Activated CD8-positive, alpha-beta T cell treated with anti-CD3 and anti-CD28 coated beads for 36 hours (primary cell): ENCODE measurements at places on chromosomes 1 and 21. TPM values are rescaled to one million over a fixed set of nuclear protein-coding genes. Genes with fewer than 3 reads are reported as not detected.
A peak's percentile ranks its signal among the peaks of the same experiment; 100 is the strongest.

SHISA4 gene
- not detected for total RNA-seq

CLCA1 gene
- total RNA-seq = not detected

NCMAP gene
- total RNA-seq = 0.11 TPM

- DNase-seq = no peak
- H3K4me3 ChIP-seq = peak overlapping the region; percentile 100
- no peaks in the 10 kb centered on the region for H3K27me3 ChIP-seq
- peak overlapping the region; percentile 80 for H3K27ac ChIP-seq
- H3K4me1 ChIP-seq = peaks cover 63% of the 10 kb centered on the region
Measured at GRCh38 chr21:44916965-44917364, 3.7 kb downstream of the ITGB2 start.

DNA sequence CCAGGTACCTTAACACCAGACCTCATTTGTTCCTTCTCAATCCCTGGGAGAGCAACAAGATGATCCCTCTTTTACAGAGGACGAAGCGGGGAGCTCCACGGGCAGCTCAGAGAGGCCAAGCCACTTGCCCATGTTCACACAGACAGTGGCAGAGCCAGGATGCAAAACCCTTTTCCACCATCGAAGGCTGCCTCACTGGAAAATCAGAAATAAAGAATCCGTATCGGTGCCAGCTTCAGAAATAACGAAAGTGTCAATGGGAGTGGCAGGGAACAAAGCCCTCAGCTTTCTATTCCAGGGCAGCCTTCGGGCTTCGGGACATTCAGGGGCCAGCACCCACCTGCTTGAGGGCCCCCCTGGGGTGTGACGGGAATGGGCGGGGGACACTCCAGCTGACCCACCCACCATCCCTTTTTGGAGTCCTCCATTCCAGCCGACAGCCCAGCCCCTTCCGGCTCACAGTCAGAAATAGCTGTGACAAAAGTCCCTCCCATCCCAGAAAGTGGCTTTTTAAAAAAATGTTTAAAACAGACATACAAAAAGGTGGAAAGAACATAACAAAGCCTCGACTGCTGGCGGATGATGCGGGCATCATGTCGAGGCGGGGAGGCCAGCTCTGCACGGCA, 6.0 kb downstream of the IFFO2 start:
- H3K27ac ChIP-seq = peak overlapping the region; percentile 93
- DNase-seq = peak; percentile 40
- peak overlapping the region; percentile 82 for H3K4me3 ChIP-seq
- peaks cover 91% of the 10 kb centered on the region for H3K4me1 ChIP-seq
- H3K36me3 ChIP-seq = peaks cover 16% of the 10 kb centered on the region
- no peaks in the 10 kb centered on the region for H3K27me3 ChIP-seq

GRCh38 chr1:82777240-82777639, 976.5 kb downstream of the ADGRL2 start:
- H3K36me3 ChIP-seq = no peaks in the 10 kb centered on the region
- no peak for DNase-seq
- H3K27me3 ChIP-seq = no peaks in the 10 kb centered on the region
- H3K4me3 ChIP-seq = no peak overlapping the region
- H3K27ac ChIP-seq = no peak overlapping the region
- H3K4me1 ChIP-seq = no peaks in the 10 kb centered on the region

FCRL6 gene
- not detected for total RNA-seq

MARK1 gene
- not detected for total RNA-seq

ADAMTS5 gene
- not detected for total RNA-seq

TNNI3K gene
- total RNA-seq = 0.52 TPM

MRAP gene
- total RNA-seq = not detected

- H3K4me3 ChIP-seq = no peak overlapping the region
- peaks cover 56% of the 10 kb centered on the region for H3K4me1 ChIP-seq
- DNase-seq = peak; percentile 34
- H3K27ac ChIP-seq = peak overlapping the region; percentile 51
- peaks cover 4% of the 10 kb centered on the region for H3K27me3 ChIP-seq
Measured at GRCh38 chr1:84973498-84974334, 23.2 kb downstream of the MCOLN2 start.

DPT gene
- not detected for total RNA-seq

DNA sequence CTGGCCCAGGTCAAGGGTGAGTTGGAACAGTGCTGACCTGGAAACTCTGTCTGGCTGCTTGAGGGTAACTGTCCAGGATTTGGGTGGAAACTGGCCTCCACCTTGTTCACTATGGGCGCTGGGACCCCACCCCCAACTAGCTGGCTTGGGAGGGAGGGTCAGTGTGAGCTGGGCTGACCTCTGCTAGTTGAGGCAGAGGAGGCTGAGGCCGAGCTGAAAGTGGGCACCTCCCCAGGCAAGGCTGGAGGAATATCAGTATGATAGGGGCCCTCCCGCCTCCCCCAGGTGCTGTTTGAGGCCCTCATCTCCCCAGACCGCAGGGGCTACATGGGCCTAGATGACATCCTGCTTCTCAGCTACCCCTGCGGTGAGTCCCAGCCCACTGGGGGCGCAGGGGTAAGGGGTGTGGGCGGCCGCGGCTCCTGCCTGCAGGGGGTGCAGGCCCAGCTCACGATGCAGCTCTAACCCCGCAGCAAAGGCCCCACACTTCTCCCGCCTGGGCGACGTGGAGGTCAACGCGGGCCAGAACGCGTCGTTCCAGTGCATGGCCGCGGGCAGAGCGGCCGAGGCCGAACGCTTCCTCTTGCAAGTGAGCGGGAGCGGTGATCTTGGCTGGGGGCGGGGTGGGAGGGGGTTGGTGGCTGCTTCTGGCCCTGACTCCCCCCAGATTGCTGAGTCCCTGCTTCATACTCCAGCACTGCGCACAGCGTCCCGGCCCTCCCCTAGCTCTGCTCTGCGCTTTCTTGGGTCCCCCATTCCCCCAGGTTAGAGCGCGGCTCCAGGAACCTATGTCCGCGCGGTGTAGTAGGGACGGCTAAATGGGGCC, 22.9 kb downstream of the PTPRU start:
- H3K36me3 ChIP-seq = no peaks in the 10 kb centered on the region
- DNase-seq = peak; percentile 20
- peaks cover 38% of the 10 kb centered on the region for H3K27me3 ChIP-seq
- H3K4me1 ChIP-seq = peaks cover 4% of the 10 kb centered on the region
- H3K27ac ChIP-seq = no peak overlapping the region

TMPRSS15 gene
- total RNA-seq = not detected
